ENCODE measurements at places on chromosomes 16 and 17. TPM values are rescaled to one million over a fixed set of nuclear protein-coding genes. Genes with fewer than 3 reads are reported as not detected.
A peak's percentile ranks its signal among the peaks of the same experiment; 100 is the strongest.

The SDR42E1 gene
- 0.65 TPM for total RNA-seq

The C1QL1 gene
- total RNA-seq, result 2.7 TPM

The KRTAP3-1 gene
- not detected for total RNA-seq

GRCh38 chr16:28931801-28932225 lies at the start of gene CD19:
CD19 (plus strand) TSS chr16:28931971; CDS start chr16:28932001, 30 bp downstream.
- H3K4me1 ChIP-seq, result no peaks in the 10 kb centered on the region
- no peaks in the 10 kb centered on the region for H3K27me3 ChIP-seq
- H3K27ac ChIP-seq, result no peak within 1 kb of the TSS
- no peak for DNase-seq
- no peaks in the 10 kb centered on the region for H3K36me3 ChIP-seq

DNA sequence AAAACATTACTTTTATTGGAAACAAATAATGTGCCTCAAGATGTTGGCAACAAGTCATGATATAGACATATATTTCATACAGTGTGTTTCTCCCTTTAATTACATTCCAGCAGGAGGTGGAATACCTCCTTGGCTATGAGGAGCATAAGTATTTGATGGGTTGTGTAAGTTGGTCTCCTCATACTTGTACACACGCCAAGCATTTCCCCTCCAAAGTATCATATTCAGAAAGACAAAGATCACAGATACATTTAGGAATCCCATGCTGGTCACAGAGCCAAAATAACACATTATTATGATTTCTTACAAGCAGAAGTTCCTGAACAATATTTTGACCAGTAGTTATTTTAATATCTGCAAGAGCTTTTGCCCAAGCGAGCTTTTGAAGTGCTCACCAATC lies 57.8 kb downstream of the WSB1 start:
- peaks cover 16% of the 10 kb centered on the region for H3K4me1 ChIP-seq
- no peak for DNase-seq
- no peaks in the 10 kb centered on the region for H3K27me3 ChIP-seq
- no peak overlapping the region for H3K4me3 ChIP-seq
- no peaks in the 10 kb centered on the region for H3K36me3 ChIP-seq

DNA sequence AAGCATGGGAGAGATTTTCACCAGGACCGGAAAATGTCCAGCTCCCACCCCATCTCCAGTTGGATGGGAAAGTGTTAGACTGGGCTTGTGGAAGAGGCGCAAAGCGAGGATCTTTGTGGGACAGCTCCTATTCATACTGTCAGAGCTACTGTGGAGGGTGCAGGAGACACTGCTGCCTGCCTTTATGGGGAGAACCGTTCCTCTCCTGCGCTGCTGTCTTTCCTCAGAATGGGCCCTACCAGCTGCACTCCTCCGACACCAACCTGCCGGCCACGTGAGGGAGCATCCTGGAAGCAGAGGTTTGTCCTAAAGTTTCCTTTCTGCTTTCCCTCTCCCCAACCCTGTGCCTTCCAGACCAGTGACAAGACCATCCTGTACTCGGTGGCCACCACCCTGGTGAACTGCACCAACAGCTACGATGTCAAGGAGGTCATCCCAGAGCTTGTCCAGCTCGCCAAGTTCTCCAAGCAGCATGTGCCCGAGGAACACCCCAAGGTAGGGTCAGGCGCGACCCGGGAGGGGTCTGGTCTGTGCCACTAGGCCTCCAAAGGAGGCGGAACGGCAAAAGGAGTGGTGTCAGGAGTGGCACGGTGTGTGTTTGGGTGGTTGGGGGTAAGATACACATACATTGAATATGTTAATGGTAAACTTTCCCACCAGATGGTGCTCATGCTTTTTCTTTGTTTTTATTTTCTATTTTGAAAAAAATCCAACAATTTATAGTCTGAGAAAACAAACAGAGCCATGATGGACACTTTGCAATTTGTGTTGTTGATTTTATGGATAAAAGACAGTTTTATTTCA lies 23.0 kb downstream of the SLC35G3 start:
- no peaks in the 10 kb centered on the region for H3K36me3 ChIP-seq
- DNase-seq, result no peak
- no peaks in the 10 kb centered on the region for H3K27me3 ChIP-seq
- no peak overlapping the region for H3K27ac ChIP-seq

- H3K4me1 ChIP-seq, result no peaks in the 10 kb centered on the region
- H3K4me3 ChIP-seq, result no peak overlapping the region
- no peaks in the 10 kb centered on the region for H3K27me3 ChIP-seq
These were observed 716 bp downstream of the TK1 start for GRCh38 chr17:78185981-78186691.

- H3K4me3 ChIP-seq, result peak overlapping the region; percentile 36
- no peaks in the 10 kb centered on the region for H3K4me1 ChIP-seq
- DNase-seq, result no peak
- H3K36me3 ChIP-seq, result no peaks in the 10 kb centered on the region
These were observed 36.8 kb downstream of the ERCC4 start for GRCh38 chr16:13956635-13957196.

DNA sequence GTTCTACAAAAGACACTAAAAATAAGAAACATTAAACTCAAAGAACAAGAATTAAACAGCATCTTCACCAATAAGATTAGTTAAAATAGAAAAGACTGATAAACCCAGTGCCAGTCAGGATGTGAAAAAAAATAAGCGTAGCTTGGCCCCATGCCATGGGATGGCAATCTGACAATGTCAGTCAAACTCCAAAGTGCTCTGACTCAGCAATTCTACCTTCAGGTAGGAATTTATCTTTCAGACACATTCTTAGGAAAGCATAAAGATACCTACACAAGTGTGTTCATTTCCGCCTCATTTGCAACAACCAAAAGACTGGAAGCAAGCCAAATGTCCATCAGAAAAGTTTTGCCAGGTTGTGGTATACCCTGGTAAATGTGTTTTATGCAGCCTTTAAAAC lies 9.1 kb upstream of the MPO start:
- no peak for DNase-seq
- no peaks in the 10 kb centered on the region for H3K36me3 ChIP-seq
- H3K4me3 ChIP-seq, result no peak overlapping the region
- H3K4me1 ChIP-seq, result no peaks in the 10 kb centered on the region
- no peak overlapping the region for H3K27ac ChIP-seq
- H3K27me3 ChIP-seq, result peaks cover 3% of the 10 kb centered on the region

Data from heart left ventricle (tissue), 16 donors.